ENCODE measurements at places on chromosomes 16 and 17.

GRCh38 chr17:17073030-17073564 is 30.8 kb downstream of the MPRIP start:
- no peak for DNase-seq

DNA sequence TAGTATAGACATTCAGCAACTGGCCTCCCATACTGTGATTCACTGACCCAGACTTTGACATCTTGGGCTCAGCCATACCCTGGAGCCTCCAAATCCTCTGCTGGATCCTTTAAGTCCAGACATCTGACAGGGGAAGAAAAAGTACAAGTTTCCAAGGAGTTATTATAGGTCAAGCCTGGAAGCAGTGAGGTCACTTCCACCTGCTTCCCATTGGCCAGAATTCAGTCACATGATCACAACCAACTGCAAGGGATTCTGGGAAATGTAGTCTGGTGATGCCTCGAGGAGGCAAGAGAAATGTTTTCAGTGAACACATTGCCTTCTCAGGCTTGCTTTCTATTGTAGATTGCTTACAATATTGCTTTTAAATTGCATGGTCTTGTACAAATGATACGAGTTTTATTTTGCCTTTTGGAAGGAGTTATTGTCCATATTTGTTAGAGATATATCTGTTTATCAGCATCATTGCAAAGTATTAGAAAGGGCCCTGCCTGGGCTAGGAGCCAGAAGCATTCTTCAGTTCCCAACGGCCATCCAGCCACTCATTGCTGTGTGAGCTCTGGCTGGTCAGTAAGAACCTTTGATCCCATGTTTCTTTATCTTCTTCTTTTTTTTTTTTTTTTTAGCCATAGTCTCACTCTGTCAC is 696.9 kb downstream of the WWOX start:
- peak; percentile 75 for DNase-seq

DNA sequence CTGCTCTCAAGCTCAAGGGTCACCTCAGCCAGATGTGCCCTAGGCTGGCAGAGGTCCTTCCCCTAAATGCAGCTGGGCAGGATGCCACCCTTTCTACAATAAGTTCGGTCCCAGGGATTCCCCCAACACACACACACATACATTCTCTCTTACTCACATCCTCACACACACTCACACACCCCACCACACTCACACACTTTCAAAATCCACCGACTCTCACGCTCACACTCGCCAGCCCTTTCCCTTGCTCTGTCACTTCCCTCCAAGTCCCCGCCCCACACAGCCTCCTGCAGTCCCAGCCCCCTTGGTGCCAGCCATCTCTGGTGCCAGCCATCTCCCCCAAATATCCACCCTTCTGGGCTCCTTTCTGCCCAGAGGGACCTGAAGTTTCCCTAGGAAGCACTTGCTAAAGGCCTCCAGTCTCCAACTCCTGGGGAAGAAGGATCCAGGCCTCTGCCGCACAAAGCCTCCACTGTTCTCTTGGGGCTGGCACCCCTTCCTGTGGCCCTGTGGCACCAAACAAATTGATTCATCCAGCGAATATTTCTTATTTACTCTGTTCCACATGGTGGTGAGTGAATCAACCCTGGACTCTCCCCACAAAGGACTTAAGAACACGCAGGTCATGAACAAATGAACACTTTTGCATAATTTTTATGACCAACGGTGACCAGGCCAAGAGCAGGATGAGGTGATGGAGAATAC is 3.8 kb upstream of the USP36 start:
- no peak for DNase-seq

DNA sequence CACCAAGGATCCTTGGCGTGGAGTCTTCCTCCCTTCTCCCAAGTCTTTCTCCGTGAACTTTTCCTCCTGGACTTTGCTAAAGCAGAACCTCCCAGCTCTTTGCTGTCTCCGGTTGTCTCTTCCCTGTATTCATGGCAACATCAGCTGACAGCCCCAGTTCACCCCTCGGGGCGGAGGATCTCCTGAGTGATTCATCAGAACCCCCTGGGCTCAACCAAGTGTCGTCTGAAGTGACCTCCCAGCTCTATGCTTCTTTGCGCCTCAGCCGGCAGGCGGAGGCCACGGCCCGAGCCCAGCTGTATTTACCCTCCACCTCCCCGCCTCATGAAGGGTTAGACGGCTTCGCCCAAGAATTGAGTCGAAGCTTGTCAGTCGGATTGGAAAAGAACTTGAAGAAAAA is 943 bp downstream of the CNTROB start:
- peak; percentile 62 for DNase-seq

- DNase-seq, result no peak
These were observed 292.6 kb upstream of the CDH11 start for GRCh38 chr16:65414284-65414984.

GRCh38 chr17:69268543-69269014 is 40.0 kb upstream of the ABCA10 start:
- DNase-seq, result no peak

DNA sequence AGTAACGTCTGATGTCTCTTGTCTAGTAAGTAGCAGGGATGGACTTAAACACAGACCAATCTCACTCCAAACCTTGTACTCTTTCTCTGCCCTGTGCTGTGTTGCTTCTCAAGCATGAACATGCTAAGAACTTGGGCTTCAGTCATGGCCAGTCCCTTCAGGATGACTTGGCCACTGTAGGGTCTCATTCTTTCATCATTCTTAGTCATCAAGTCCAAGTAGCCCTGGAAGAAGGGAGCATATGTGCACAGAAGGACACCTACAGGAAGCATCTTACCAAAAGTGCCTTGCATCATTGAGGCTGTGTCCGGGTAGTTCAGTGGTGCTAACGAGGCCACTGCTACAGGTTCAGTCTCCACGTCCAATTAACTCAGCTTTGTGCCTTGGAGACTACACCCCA is 80.7 kb downstream of the CDK5R1 start:
- no peak for DNase-seq

DNA sequence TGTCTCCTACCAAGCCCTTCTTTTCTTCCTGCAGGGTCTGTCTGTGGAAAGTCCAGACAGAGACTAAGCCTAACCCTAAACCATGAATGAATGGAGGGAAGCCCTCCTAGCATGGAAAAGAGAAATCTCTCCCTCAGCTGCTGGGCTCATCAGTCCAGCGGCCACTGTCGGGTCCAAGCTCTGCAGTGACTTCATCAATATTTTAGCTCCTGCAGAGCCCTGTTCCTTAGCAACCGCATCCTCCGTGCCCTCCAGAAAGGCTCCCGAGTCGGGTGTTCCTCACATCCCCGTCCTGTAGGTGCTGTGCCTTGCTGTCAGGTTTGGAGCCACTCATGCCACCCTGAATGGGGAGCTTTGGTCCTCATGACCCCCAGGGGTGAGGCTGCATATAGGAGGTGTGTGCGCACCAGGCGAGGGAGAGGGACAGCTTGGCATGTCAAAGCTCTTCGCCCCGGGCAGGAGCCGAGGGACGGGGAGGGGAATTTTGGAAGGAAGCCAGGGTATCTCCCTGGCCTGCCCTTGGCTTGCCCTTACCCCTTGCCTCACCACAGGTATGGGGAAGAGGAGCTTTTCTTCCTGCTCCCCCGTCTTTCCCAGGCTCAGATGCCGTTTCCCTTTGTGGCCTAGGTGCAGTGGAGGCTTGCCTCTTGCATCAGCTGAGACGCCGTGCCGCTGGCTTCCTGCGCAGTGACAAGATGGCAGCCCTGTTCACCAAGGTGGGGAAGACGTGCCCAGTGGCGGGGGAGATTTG is 23.9 kb downstream of the SGSM2 start:
- no peak for DNase-seq

GRCh38 chr17:10033959-10034358 is 128.9 kb upstream of the RCVRN start:
- no peak for DNase-seq

DNA sequence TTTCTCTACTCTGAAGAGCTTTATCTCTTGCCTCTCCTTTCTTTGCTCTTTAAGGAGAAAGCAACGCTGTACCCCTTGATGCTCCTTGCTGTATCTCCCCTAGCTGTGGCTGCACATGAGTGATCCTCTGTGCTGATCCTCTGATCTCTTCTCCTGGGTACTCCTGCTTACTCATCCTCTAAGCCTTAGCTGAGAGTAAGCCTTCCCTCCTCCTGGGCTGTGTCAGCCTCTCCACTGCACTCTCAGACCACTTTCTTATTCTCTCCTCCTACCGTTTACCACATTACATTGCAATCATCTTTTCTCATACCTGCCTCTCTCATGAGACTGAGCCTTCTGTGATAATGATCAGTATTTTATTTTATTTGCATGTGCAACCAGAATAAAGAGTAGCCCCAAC is 25.1 kb downstream of the SOX9 start:
- DNase-seq, result no peak

- DNase-seq, result no peak
These were observed 189.0 kb downstream of the ZFHX3 start for GRCh38 chr16:72858665-72859493.

DNA sequence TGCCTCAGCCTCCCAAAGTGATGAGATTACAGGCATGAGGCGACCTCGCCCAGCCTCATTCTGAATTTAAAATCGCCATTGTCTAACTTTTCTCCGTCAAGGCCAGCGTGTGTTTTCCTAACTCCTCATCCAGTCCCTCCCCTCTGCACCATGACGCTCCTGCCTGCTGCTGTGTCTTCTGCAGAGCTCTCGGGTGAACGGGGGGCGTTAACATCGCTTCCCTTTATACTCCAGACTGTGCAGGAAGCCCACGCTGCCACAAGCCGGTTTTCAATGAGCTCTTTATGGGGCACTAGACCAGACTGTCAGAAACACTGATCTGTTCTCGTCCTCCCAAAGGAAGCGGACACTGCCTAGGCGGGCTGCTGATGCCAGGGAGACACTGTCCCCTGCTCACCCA is 13.2 kb downstream of the AANAT start:
- peak; percentile 85 for DNase-seq

DNA sequence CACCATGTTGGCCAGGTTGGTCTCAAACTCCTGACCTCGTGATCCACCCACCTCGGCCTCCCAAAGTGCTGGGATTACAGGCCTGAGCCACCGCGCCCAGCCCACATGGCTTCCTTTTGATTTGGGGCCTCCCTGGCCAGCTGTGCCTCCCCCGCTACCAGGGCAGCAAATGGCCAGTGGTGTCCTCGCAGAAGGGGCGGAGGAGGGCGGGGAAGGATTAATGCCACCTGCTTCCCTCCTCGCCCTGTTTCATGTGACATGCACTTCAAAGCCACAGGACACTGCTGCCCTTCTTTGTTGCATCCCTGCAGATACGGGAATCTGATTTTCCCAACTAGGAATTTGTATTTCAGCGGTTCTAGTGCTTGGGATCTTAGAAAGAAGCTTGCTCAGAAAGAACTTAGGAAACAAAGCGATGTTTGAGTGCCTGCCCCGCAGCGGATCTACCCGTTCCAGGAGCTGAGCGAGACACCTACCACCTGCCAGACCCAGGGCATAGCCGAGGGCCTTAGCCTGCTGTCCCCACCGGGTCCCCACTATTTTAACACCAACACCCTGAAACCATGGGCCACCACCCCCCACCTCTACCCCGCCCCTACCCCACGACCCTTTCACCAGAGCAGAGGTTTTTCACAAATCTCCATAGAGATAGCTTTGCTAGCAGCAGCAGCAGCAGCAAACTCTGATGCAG is 37.7 kb upstream of the CCDC182 start:
- DNase-seq, result no peak

DNA sequence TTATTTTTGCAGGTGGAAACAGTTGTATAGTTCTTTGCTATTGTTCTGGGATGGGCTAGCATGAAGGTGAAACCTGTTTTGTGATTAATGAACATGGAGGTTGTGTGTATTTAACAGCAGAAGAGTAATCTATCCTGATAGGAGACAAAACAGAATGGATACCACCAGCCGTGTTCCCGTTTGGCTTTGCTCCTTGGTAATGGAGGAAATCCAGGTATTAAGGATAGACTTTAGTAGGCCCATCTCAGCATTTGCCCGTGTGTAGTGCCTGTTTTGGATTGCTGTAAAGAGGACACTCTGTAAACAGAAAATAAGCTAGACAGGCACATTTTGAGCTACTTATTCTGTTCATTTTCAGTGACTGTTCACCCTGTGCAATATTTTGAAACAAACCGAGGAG is 215.1 kb downstream of the RBFOX1 start:
- no peak for DNase-seq

DNA sequence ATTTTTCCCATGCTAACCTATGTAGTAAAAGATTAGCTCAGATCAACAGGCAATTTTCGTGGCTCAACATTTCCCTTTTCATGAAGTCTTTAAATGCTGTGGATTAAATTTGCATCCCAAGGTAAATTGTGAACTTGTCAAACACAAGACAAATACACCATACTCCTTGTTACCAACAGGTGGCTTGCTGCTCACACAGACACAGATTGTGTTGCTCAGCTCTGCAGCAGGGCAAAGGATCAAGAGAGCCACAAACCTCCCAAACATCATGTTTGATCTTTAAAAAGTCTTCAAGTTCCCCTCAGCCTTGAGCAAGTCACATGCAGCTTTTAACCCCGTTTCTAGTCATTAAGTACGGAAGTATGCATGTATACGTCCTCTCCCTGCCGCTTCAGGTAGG is 119.6 kb upstream of the CNTNAP4 start:
- DNase-seq, result no peak

DNA sequence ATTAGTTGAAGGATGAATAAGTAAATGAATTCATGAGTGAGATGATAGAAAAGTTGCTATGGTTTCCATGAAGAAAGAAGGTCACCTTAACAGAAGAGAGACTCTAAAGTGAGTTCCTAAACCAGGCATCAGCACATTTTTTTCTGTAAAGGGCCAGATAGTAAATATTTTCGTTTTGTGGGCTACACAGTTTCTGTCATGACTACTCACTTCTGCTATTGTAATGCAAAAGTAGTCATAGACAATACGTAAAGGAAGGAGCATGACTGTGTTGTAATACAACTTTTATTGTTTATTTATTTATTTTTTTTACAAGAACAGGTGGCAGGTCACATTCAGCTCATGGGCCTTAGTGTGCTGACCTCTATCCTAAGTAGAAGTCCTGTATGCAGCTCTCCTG is 426.1 kb upstream of the DYNLRB2 start:
- no peak for DNase-seq

- DNase-seq, result no peak
These were observed 44.9 kb downstream of the ABCA8 start for GRCh38 chr17:68910251-68910705.

DNA sequence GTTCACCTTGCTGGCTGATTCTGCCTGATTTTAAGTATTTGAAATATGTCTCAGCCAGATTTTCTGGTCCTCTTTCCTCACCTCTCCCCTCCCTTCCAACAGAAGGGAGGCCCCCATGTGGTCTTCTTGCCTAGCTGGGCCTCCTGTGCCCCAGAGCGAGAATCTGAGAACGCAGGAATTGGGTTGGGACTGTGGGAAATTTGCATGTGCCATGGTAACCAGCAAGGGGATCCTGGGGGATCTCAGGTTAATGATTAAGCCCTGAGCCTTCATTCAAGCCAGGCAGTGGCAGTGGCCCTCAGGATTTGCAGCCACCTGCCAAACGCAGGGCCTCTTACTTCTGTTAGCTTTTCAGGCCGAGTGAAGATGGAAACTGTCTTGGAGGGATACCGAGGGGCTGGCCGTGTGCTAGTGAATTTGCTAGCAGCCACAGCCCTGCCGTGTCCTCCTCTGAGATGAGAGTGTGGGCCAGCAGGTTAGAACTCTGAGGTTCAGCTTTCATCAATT is 40.2 kb downstream of the KSR1 start:
- DNase-seq, result no peak

GRCh38 chr16:73955255-73955654 is 341.4 kb upstream of the PSMD7 start:
- DNase-seq, result no peak

- DNase-seq, result no peak
These were observed 17.5 kb downstream of the ABR start for GRCh38 chr17:1162116-1162855.

All from OCI-LY7 (cell line).